ENCODE measurements at places on chromosomes 4 and X.

DNA sequence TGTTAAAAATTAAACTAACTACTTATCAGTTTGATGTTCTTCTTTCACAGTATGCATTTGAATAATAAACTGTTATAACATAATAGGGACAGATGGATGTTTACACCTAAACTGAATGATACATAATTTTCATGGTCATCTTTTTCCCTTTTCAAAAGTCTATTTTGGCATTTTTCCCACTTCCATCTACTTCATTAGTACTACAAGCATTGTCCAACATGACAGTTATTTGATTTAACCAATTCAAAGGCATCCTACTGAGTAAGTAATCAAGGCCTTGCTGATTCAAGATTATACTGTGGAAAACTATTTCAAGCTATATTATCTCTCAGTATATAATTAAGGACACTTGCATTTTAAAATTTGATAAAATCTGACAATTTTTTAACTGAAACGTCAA, 212.9 kb downstream of the FAT4 start:
- no peak for DNase-seq

DNA sequence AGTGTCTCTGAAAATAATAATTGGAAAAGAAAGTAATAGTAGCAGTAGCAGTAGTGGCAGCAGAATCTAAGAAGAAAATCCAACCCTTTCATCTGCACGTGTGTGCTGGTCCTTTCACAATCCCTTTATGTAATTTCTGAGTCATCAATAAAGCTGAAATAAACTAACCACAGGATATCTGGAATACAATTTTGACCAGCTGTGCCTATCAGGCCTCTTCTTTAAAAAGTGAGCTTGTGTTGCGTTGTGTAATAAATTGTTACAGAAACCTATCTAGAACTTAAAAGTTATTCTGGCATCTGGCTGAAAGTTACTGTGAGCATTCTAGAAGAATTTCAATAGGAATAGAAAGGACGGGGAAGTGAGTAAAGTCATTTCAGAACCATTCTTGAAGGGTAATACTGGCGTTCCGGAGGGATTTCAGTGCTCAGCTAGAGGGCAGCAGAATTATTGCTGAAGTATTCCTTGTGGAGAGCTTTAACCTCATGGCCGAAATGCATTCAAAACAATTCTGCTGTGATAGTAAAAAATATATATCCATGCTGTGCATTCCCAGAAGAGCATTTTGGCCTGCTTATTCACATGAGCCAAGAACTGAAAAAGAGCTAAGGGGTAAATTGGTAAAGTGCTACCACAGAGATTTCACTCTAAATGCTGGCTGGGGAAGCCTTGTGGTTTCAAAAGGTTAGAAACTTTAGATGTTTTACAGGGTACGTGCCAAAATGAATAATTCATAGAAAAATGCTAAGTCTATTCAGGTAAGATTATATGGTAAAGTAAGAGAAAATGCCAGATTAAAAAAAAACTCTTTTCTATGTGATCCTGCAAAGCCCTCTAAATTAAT, 260.6 kb downstream of the NKX6-1 start:
- DNase-seq, result no peak

- no peak for DNase-seq
These were observed 92.7 kb downstream of the SCD5 start for GRCh38 chr4:82705928-82706300.

DNA sequence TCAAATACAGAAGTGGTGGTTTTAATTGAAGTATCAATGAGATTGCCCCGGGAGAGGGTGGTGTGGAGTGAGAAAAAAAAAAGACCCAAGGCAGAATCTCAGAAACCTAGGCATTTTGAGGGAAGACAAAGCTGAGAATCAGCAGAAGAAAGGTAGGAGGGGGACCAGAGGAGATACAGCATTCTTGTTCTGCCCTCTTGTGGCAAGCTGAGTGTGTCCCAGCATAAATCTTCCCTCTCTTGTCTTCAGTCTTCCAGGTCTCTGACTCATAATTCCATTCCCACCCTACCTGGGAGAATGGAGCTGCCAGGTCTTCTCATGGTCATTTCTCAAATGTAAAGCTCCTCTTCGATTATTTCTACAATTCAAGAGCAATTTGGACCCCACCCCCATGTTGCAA, 32.7 kb upstream of the MAGED1 start:
- DNase-seq, result peak; percentile 46

GRCh38 chr4:72326692-72327632, 242.1 kb downstream of the ADAMTS3 start:
- peak; percentile 50 for DNase-seq

DNA sequence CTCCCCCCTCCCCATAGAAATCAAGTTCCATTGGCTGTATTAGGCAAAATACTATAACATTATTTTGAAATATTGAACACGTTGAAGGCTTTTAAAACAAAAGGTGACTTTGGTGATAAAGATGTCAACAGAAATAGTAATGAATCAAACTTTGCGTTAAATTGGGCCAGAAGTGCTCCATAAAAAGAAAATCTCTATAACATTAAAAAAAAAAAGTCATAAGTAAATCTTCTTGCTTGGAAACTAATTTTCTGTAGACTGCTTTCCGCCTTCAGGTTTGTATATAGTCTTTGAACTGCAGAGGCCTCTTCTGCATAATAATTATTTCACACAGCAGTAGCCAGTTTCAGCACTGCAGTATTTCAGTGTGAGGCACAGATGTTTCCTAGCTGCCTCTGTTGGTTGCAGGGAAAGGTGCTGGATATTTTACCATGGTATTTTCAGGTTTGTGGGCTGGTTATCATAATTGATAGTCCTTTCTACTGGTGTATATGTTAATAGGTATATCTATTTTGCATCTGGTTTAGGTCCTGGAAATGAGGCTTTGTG, 158.9 kb downstream of the KDM6A start:
- DNase-seq, result no peak

DNA sequence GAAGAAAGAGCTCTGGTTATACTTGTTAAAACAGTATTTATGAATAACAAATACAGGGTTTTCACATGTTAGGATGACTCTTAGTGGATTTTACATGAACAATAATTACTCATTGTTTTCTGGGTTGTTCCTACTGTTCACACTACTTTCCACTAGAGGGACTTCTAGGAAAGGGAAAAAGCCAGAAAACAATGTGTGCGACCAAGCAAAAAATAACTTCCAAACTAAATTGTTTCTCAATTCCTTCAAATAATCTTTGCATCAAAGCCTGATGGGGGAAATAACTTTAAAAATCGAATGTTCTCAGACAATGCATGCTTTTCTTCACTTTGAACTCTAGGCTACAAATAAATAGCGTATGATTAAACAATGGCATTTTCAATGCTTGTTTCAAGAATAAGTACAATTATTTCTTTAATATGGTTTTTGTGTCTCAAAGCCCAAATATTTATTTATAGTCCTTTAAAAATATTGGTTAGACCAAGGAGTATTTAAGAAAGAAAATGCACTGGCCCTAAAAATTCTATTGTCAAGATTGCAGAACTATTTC, 72.1 kb upstream of the ETNPPL start:
- no peak for DNase-seq

- DNase-seq, result no peak
These were observed 143.6 kb downstream of the TMEM164 start for GRCh38 chrX:110146521-110146920.

DNA sequence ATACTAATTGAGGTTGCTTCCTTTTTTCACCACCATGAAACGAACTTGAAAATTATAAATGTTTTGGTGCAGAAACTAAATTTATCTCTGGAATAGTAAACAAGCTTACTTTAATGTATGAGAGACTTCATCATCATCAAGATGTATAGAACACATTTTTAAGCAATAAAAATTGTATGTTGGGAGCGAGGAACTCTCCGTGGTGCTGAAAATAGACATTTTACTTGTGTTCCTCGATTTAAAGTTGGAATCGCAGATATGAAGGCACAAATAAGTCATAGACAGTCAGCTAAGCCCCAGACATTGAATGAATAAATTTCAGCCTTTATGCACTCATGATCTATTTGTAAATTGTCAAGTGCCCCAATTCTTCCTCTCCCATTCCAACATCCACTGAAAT, 310.7 kb downstream of the STK32B start:
- DNase-seq, result no peak

- DNase-seq, result no peak
These were observed 15.8 kb upstream of the CXorf38 start for GRCh38 chrX:40663078-40663740.

DNA sequence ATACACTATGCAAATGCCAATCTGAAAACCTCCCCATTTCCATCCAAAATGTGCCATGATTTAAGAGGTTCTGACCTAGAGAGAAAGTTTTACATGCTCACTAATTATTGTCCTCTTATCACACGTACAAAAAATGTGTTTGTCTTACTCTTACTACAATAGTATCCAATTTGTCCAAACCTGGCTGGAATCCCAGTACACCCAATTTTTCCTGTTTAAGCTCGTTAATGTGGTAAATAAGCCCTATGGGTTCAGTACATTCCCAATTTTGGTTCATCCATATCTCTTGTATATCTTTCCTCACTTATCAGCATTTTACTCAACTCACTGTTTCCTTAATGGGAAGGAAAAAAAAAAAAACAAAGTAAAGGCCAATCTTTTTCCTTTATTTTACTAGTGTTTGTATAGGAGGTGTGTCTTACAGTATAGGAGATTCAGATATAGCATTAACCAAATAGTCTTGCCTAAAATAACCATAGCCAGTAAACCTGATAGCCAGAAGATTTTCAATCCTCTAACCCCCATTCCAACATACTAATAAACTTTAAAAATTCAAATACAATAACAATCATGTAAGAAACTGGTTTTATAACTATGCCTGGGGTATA, 109.8 kb downstream of the PARM1 start:
- no peak for DNase-seq

GRCh38 chrX:119008110-119008744, 33.8 kb downstream of the LONRF3 start:
- peak; percentile 4 for DNase-seq

DNA sequence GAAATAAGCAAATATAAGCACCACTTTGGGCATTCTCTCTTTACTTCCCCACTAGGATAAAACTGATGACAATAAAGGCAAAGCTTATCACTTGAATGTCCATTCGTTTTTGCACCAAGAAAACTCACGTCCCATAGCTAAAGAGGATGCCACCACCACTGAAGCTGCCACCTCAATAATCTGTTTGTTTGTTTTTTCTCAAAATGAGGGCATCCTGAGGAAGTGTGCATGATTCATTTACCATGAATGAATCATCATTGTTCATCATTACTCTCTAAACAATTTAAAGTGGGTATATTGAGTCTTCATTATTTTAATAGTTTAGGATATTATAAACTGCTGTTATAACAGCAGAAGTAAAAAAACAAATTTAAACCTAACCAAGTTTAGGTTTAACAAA, 168.2 kb downstream of the DCTD start:
- DNase-seq, result no peak

DNA sequence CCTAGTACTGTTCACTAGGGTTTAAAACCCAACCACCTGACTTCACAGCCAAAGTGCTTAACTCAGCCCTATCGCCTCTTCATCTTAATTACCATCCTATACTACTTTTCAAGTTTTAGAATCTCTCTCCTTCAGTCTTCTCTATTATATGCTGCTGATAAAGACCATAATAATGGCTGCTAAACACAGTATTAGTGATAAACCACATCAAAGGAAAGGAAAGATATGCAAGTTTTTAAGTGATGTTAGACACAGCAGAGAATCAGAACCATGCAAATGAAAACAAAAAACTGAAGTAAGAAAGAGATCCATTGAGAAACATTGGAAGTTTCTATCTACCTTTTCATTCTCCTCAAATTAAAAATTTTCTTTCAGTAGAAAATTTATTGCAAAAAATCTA, 100.8 kb downstream of the REELD1 start:
- DNase-seq, result no peak

DNA sequence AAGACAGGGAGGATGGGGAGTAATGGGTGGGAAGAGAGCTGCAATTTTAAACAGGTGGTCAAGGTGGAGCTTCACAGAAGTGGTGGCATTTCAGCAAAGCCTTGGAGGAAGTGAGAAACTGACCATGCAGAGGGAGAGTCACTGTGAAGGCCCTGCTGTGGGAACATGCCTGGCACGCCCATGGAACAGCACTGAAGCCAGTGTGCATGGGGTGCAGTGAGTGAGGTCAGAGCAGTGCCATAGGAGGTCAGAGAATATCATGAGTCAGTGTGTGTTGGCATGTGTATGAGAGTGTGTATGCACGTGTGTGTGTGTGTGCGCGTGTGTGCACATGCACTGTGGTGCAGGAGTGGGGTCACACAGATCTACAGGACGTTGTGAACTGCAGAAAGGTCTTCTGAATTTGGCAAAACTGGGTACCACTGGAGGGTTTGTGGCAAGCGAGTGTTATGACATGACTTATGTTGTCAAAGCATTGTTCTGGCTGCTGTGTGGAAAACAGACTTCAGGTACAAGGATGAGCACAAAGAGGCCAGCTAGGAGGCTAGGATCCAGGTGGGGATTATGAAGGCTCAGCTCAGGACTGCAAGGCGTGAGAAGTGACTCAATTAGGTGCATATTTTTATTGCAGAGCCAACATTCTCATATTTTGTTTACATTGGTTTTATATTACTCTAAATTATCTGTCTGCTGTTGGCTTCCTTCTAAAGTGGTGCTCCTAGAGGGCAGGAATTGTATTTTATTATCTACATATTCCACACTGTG, 34.0 kb downstream of the ZNF827 start:
- no peak for DNase-seq

- no peak for DNase-seq
These were observed 3.6 kb downstream of the IRS4 start for GRCh38 chrX:108732630-108733321.

DNA sequence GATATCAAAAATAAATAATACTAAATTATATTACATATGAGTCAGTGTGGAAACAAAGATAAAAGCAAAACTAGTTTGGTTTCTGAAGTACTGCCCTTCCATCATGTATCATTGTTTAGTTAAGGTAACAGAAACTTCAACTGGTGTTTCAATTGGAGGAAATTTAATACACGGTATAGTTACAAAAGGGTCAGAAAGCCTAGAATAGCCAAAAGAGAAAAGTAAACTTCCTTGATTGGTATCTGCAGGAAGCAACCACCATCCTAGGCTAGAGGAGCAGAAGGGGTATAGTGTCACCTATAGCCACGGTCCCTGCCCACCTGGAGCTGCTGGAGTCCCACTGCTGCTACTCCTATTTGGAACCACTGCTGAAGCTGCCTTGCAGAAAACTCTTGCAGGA, 185.6 kb downstream of the SLC7A11 start:
- DNase-seq, result no peak

GRCh38 chrX:2561456-2561855, 60.7 kb upstream of the DHRSX start:
- no peak for DNase-seq

DNA sequence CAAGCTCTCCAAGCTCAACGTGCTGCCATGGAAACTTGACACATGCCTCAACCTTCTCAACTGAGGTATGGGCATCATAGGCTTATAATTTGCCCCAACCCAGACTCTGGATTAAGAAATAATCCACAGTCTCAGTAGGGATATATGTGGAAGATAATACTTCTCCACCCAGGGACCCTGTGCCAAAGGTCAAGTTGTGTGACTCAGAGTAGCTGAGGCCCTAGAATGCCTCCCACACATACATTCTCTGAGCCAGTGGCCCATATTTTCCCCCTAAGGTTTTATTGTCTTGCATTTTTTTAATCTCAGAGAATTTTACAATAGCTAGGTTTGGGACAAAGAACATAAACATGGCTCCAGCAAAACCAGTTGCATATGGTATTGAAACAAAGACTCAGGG, 283.1 kb downstream of the IDS start:
- DNase-seq, result no peak
